ENCODE measurements at places on chromosomes 7 and 10.
A peak's percentile ranks its signal among the peaks of the same experiment; 100 is the strongest.

DNA sequence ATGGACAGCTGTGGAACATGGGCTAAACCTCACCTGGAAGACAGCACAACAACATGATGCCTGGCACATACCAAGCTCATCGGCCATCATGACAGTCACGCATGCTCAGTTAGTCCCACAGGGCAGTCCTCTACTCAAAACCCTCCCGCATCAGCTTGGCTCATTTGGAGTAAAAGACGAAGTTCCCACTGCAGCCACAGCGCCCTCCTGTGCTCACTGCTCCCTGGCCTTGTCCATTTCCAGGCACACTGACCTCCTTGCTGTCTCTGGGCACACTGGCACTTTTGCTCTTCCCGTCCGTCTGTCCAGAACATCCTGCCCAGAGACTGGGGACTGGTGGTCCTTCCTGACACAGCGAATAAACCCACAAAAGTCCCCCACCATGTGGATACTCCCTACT lies 66.2 kb downstream of the LARP4B start:
- no peak for DNase-seq

DNA sequence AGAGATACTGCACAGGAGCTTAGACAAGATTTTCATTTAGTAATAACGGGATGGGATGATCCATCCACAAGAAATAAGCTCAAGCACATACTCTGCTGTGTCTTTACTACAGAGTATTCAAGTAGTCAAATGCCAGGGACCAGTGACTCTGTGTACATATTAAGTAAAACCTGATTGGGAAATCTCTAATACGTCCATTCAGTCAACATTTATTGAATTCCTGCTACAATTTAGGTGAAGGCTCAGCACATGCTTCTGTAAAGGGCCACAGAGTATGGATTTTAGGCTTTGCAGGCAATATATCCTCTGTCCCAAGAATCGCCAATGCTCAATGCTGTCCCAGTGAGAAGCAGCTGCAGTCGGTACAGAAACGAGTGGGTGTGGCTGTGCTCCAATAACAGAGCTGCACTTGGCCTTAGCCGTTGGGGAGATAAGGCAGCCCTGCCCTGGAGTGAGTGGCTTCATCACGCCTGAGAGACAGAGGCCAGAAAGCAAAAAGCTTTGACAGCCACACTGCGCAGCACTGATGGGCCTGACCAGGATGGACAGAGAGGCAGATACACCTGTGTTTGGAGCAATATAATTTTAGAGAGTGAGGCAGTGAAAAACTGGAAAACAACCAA lies 186.8 kb downstream of the PARD3 start:
- DNase-seq, result no peak

- DNase-seq, result no peak
Measured at GRCh38 chr10:110918269-110918642, 724 bp downstream of the BBIP1 start.

- DNase-seq, result peak; percentile 37
Measured at GRCh38 chr7:69564454-69565417, 33.5 kb upstream of the AUTS2 start.

DNA sequence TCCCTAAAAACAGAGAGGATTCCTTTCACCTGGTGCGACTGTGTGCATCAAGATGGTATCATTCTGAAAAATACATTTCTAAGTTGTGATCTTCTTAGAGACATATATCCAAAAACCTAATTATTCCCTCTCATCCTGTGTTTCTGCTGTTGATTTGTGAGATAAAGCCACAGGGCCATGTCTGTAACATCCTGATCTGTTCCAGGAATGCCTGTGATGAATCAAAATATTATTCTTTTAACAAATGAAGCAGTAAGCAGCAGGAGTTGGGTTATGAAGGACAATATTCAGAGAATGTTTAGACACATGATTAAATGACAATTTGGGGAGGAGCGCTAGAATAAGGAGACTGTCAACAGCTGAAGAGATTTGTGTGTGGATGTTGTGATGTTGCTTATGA lies 731.4 kb downstream of the KCNMA1 start:
- no peak for DNase-seq

DNA sequence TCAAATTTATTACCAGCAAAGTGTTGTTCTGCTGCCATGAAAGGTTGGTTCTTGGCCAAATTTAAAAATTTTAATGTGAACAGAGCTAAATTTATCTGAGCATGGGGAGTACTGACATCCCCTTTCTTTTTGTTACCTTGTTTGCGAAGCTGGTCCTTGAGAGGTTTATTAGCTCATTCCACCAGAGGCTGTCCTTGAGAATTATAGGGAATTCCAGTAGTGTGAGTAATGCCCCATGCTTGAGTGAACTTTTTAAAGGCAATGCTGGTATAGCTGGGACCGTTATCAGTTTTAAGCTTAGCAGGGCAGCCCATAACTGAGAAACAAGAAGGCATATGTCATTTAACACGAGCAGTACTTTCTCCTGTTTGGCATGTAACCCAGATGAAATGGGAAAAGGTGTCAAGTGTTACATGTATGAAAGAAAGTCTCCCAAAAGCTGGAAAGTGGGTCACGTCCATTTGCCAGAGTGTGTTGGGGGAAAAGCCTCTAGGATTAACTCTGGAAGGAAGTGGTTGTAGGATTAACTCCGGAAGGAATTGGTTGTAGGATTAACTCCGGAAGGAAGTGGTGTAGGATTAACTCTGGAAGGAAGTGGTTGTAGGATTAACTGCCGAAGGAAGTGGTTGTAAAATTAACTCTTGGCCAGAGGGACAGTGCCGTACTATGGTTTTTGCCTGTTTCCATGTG lies 37.3 kb upstream of the AKR1C2 start:
- DNase-seq, result peak; percentile 27

GRCh38 chr10:96910488-96911395 lies 78.6 kb downstream of the LCOR start:
- peak; percentile 8 for DNase-seq

DNA sequence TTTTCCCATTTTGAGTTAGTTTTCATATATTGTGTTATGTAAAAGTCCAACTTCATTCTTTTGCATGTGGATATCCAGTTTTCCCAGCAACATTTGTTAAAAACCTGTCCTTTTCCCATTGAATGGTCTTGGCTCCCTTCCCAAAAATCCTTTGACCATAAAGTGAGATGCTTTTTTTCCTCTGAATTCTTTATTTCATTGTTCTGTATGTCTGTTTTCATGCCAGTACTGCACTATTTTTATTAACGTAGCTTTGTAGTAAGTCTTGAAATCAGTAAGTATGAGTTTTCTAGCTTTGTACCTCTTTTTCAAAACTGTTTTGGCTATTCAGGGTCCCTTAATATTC lies 20.0 kb downstream of the C1GALT1 start:
- DNase-seq, result no peak

- peak; percentile 72 for DNase-seq
Measured at GRCh38 chr7:43260980-43261878, 148.8 kb downstream of the HECW1 start.

- DNase-seq, result no peak
Measured at GRCh38 chr7:73830681-73831583, at the start of gene CLDN4. Gene CLDN4, plus strand, starts transcription at chr7:73830996. Its CDS starts 206 bp downstream, at chr7:73831202.

GRCh38 chr7:103010211-103010610 lies 64.4 kb downstream of the FBXL13 start:
- no peak for DNase-seq

DNA sequence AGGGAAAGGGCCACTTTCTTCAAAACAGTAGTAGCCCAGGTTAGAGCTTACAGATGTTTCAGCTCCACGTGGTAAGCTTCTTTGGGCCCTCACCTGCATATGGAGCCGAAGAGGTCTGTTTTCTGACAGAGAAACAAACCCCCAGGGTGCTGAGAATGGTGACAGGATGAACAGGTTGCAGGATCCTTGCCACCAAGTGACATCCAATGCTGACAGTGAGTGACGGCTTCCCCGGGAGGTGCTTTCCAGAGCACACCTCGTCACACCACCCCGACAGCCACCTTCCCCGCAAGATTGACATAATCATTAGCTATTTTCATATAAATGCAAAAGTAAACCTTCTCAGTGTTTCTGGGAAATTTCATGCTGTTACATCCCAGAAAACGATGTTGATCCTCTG lies 109.3 kb upstream of the BTBD16 start:
- no peak for DNase-seq

DNA sequence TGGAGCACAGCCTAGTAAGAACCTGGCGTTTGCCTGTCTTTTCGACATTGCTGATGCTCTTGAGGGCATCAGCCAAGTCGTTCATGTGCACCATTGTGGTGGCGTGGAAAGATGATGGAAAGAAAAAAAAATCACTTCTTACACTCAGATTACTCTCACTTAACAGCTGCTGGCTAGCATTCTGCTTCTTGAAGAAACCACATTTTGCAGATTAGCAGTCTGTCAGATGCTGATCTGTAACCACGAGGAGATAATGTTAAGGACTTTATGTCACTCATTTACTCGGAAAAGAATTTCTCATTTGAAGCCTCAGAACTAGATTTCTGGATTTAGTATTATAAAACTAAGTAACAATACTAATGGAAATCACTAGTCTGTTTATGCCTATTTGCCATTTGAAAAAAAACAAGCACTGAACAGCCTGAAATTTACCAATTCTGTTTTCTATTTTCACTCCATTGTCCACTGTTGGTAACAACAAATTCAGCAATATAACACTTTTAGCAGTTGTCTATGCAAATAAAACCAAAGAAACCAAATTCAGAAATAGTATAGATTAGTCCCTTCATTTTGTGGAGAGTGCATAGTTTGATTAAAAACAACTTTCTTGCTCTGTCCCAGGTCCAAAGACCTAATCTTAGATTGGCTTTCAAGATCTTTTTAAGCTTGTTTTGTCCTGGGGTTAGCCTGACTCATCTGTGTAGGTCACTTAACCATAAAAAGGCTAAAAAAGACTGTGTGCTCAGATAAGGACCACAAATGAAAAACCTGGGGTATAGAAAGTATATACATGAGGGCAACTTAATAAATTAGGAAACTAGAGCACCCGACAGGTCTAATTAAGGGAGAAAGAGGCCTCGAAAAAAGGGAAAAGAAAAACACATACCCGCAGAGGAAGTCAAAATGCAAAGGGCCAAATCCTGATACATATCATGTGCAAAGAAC lies 67.5 kb downstream of the NT5C2 start:
- no peak for DNase-seq

- no peak for DNase-seq
Measured at GRCh38 chr7:151513133-151513532, 6.6 kb downstream of the RHEB start.

DNA sequence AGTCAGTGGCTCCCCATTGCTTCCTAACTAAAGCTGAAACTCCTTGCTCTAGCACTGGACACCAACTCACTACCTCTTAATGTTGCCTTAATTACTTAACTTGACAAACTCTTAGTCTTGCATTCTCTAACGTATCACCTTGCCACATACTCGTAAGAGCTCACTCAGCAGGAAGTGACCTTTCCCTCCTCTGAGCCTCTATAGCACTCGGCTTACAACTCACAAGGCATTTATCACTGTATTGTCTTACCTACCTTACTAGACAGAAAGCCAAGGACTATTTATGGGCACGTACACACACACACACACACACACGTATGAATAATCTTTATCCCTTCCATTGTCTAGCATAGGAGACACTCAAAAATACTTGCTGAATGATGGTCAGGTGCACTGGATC lies 21.2 kb downstream of the CEP41 start:
- peak; percentile 51 for DNase-seq

- DNase-seq, result no peak
Measured at GRCh38 chr7:137873979-137874777, 27.4 kb upstream of the DGKI start.

DNA sequence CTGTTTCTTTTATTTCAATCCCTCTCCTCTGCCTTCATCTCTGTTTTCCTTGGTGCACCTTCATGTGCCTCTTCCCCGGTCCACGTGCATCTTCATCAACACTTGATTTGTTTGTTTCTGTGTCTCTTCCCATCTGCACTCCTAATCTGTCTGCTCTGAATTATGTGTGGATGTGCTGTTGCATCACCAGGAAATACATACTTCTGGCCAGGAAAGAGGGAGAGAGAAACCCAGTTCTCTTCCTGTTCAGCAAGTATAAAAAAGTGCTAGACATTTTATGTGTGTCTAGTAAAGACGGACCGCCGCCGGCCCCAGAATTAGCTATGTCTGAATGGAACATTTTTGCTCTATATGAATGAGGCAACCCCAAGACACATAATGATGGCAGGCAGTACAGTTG lies 93.8 kb downstream of the CALD1 start:
- DNase-seq, result no peak

GRCh38 chr10:98852686-98853085 lies 383.0 kb downstream of the HPSE2 start:
- DNase-seq, result no peak

DNA sequence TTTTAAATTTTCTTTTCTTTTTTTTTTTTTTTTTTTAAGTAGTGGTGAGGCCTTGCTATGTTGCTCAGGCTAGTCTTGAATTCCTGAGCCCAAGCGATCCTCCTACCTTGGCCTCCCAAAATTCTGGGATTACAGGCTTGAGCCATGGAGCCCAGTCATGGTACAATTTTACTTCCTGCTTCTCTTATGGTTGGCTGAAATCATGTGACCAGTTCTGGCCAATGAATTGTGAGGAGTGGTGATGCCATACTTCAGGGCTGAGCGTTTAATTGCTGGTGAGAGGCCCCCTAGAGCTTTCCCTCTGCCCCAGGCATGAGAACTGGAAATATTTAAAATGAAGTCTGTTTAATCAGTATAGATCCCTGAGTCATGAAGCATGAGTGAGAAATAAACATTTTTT lies 22.2 kb upstream of the BAIAP2L1 start:
- peak; percentile 32 for DNase-seq

DNA sequence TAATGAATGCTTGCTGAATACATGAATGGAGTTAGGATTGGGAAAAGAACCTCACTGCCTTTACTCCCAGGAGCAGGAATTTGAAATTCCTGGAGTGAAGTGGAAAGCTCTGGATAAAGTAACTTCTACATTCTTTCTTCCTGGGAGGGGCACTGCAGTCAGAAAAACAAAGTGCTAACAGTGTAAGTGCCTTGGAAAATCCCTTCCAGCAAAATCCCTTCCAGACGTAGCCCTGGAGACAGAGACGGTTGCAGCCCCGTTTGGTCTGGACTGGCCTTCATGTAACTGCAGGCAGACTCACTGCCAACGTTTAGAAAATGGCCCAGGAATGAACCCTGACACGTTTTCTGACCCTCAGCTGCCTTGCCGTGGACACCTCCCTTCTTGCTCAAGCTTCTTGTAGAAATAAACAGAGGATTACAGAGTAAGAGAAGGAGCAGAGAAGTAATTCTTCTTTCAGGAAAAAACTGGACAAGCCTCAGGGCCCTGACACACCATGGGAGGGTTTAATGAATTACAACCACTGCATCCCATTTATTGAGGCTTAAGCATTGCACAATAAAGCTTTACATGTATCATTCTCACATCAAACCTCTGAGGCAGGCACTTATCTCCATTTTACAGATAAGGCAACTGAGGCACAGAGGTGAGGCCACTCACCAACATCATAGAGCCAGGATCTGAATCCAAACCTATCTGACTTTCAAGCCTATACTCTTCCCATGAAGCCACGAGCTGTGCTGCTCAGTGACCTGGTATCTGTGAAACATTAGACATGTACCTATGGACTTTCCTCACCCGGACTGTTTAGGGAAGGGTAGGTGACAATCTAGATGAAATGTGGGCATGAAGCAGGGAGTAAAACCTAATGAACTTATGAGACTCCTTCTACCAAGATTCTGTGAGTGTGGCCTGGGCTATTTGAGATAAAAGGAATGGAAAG lies 7.8 kb downstream of the ITPRIP start:
- peak; percentile 64 for DNase-seq
